Renal cortical epithelial cell (primary cell): ENCODE measurements at places on chromosomes 13 and 19. TPM values are rescaled to one million over a fixed set of nuclear protein-coding genes. Genes with fewer than 3 reads are reported as not detected.

TDRD12 gene
- 0.25 TPM in 1 of 2 replicates, not detected in the other for total RNA-seq

ZNF730 gene
- 1.1 and 1.9 TPM in 2 replicates for total RNA-seq

DNA sequence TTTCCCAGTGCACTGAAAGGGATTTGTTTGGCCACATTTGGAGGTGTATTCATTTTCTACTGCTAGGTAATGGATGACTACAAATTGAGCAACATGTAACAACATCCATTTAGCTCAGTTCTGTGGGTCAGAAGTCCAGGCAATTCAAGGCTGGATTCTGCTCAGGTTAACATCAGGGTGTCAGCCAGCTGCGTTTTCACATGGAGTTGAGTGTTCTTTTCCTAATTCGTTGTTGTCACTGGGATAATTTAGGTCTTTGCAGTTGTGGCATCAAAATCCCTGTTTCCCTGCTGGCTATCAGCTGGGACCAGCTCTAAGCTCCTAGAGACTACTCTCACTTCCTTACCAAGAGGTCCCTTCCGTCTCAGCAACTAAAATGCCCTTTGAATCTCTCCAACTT is 25.4 kb downstream of the MIR17HG start:
- peak; percentile 29 for DNase-seq

- no peak for DNase-seq
Measured at GRCh38 chr13:100365680-100366079, 222.9 kb downstream of the GGACT start.

DNA sequence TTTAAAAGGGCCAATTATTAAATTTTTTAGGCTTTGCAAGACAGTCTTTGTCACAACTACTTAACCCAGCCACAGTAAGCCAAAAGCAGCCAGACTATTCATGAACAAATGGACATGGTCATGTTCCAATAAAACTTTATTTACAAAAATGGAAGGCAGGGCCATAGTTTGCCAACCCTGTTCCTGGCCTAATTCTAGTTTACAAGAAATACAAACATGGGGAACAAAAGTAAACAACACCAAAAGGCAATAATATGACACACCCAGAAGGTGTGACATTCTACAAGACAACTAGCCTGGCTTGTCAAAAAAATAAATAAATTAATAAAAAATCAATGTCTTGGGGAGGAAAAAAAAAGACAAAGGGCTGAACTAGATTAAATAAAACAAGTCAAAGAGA is 24.8 kb upstream of the CCNP start:
- no peak for DNase-seq

- peak; percentile 8 for DNase-seq
Measured at GRCh38 chr13:35470671-35471661, 5.5 kb downstream of the MAB21L1 start.

- no peak for DNase-seq
Measured at GRCh38 chr13:95656386-95657015, 12.0 kb upstream of the DZIP1 start.
